Sigmoid colon (tissue), 7 donors: ENCODE measurements at places on chromosomes 1 and 21. TPM values are rescaled to one million over a fixed set of nuclear protein-coding genes. Genes with fewer than 3 reads are reported as not detected.

The KCNJ15 gene
- total RNA-seq = not detected

DNA sequence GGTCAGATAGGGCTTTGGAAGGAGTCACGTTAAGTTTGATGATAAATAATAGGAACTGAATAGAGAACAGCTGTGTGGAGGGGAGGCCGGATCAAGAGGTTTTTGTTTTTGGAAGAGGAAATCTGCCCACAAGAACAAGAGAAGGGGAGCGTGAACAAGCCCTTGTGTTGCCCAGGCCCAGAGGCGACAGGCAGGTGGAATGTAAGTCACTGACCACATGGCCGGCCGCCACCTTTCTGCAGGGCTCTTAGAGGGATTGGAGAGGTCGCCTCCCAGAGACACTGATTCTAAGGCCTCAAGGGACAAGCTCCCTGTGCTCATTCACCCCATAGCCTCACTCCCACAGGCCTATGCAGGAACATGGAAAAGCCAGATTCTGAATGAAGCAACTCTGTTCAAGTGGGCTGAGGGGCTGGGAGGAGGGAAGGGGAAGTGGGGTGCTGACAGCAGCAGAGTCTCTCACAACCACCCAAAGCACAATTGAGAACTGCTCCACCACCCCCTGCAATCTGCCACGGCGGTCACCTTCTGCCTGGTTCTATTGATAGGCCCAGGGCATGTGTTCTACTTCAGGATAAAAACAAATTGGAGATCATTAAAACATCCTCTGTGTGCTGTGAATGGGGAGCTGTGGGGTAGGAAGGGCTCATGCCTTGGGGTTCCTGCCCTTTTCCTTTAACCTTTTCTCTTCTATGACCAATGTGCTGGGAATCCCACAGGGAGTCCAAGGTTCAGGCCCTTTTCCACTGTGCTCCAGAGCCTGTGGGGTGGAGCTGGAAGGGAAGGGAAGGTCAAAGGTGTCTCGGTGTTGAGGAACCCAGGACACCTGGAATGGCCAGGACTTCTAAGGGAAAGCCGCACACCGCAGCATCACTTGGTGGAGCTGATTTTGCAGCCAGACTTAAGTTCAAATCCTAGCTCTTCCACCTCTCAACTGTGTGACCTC is 63.3 kb upstream of the PARP1 start:
- no peak for DNase-seq

GRCh38 chr1:207651583-207651982 is 6.7 kb downstream of the CR1L start:
- no peak for DNase-seq

GRCh38 chr1:192357924-192358323 is 41.1 kb downstream of the RGS21 start:
- DNase-seq = no peak

The TMPRSS2 gene
- 0.33 TPM for total RNA-seq

DNA sequence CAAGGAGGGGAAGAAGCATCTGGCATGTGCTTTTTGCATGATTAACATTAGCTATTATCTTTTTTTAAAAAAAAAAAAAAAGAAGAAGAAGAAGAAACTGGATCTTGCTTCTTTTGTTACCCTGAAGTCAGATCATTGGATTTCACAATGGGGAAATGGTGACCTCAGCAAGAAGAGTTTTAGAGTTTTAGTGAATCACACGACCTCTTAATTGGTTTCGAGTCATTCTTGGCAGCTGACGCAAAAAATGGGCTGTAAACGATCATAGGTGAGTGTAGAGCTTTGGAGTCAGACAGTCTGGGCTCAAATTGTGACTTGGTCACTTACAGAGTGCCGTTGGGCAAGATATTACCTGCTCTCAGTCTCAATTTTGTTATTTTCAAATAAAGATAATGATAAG is 33.3 kb upstream of the PGBD5 start:
- DNase-seq = no peak

DNA sequence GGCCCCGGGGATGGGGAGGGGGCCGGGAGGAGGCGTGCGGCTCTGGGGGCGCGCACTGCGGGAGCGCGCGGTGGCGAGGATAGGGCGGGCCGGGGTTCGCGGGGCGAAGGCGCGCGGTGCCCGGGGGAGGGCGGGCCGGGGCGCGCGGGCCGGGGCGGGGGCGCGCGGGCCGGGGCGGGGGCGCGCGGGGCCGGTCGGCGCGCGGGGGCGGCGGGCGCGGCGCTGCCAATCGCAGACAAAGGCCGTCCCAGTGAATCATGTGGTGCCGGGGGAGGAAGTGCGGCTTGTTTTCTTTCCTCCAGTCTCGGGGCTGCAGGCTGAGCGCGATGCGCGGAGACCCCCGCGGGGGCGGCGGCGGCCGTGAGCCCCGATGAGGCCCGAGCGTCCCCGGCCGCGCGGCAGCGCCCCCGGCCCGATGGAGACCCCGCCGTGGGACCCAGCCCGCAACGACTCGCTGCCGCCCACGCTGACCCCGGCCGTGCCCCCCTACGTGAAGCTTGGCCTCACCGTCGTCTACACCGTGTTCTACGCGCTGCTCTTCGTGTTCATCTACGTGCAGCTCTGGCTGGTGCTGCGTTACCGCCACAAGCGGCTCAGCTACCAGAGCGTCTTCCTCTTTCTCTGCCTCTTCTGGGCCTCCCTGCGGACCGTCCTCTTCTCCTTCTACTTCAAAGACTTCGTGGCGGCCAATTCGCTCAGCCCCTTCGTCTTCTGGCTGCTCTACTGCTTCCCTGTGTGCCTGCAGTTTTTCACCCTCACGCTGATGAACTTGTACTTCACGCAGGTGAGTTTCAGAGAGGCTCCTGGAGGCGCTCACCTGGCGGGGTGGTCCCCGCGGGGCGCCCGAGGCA is at the start of gene GPR137B:
Gene GPR137B (plus strand): TSS at position 287 of the 851 bp plus-strand sequence. CDS start 84 bp downstream, at position 371.
- no peak for DNase-seq

- DNase-seq = peak; percentile 83
Observed at GRCh38 chr21:43361493-43362296, 65.2 kb downstream of the SIK1 start.

DNA sequence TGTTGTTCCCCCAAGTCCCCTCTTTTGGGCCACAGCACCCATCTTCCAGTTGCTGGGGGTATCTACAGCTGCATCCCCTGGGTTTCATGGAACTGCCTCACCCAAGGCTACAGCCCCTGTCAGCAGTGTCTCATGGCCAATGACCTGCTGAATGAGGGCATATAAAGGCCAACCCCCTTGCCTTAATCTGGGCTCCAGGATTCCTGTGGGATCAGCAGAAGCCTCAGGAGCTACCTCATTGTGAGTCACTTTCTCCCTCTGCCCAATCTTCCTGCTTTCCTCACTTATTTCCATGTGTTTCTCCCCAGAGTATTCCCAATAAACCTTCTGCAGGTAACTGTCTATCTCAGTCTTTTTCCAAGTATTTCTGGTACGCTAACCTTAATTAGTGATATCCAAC is 37.3 kb upstream of the SYT14 start:
- no peak for DNase-seq

DNA sequence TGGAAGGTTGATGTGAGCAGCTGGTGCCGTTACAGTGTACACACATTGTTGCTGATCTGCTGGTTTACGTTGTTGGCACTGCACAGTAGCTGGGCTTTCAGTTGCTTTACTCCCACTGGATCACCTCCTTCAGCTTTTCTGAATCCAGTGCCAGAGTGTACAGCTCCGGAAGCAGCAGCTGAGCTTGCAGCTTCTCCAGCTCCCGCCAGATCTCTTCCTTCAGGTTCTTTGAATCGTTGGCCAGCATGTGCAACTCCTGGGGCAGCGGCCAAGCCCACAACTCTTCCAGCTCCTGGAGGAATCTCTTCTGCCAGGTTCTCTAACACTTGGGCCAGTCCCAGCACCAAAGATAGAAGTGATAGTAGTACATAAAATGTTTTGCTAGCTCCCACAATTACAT is 149.7 kb upstream of the RRP15 start:
- DNase-seq = no peak

- no peak for DNase-seq
Observed at GRCh38 chr1:87329526-87330056, 911 bp downstream of the LMO4 start.

The FABP3 gene
- 16.0 TPM for total RNA-seq

GRCh38 chr21:32135401-32136363 is 143.2 kb downstream of the MIS18A start:
- no peak for DNase-seq

GRCh38 chr1:214638997-214639396 is 36.0 kb downstream of the CENPF start:
- no peak for DNase-seq

GRCh38 chr1:230901671-230902070 is 33.4 kb upstream of the C1orf198 start:
- DNase-seq = no peak

GRCh38 chr1:58304346-58304975 is 242.1 kb downstream of the OMA1 start:
- DNase-seq = no peak

GRCh38 chr21:38538353-38538752 is 40.1 kb upstream of the ERG start:
- DNase-seq = no peak

- DNase-seq = no peak
Observed at GRCh38 chr1:37663426-37664000, 28.8 kb upstream of the CDCA8 start.

- no peak for DNase-seq
Observed at GRCh38 chr1:115198938-115199337, 109.6 kb upstream of the TSPAN2 start.

The HMGCL gene
- 24.8 TPM for total RNA-seq

The SIK1 gene
- total RNA-seq = 33.8 TPM

DNA sequence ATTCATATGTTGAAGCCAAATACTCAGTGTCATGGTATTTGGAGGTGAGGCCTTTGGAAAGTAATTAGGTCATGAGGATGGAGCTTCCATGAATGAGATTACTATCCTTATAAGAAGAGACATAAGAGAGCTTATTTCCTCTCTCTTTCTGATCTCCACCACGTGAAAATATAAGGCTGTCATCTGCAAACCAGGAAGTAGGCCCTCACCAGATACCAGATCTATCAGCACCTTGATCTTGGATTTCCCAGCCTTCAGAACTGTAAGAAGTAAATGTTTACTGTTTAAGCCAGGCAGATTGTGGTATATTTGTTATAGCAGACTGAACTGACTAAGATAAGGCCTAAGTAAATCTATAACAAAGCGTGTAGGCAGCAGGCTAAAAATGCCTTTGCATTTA is 25.3 kb downstream of the RBM11 start:
- no peak for DNase-seq

The NCAM2 gene
- total RNA-seq = 8.2 TPM

DNA sequence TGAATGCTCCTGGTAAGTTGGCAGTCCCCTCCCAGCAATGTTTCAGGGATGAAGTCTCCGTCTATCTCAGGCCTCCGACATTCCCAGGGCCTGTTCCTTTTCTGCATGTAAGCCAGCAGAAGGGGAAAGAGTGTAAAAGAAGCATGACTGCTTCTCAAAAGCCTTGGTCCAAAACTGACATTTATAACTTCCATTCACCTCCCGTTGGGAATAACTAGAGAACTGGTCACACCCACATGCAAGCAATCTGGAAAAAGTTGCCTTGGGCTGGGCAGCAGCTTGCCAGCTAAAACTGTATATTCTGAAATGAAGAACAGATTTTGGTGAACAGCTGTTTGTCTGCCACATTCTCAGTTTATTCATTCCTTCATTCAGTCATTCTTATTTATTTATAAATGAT is 24.2 kb upstream of the NPL start:
- no peak for DNase-seq

The SPRR2F gene
- not detected for total RNA-seq

The MRPS15 gene
- total RNA-seq = 115 TPM

DNA sequence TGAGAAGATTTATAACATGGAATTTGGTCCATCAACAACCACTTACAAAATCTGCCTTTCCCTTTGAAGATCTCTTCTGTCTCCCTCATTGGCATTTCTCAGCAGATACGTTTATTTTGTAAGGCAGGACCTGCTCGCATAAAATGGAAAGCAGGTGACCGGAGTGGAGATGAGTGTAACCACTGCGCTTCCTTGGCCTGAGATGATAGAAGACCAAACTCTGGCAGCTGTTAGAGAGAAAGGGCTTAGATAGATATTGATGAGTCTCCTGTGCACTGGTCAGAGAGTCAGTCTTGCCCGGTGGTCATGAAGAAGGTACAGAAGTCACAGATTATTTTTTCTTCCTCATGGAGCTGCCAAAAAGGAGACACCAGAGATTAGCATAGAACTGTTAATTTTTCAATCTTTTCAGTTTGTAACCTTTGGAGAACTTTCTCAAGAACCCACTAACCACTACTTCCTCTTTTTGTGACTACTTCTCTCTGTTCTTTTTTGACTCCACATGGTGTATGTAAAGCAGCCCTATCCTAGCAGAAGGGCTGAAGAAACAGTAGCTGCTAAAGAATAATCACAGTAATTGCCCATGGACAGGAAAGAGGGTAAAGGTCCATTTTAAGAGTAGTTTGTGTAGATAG is 47.6 kb downstream of the FCRL3 start:
- no peak for DNase-seq

The G0S2 gene
- 19.3 TPM for total RNA-seq

The ANXA9 gene
- total RNA-seq = 0.36 TPM

DNA sequence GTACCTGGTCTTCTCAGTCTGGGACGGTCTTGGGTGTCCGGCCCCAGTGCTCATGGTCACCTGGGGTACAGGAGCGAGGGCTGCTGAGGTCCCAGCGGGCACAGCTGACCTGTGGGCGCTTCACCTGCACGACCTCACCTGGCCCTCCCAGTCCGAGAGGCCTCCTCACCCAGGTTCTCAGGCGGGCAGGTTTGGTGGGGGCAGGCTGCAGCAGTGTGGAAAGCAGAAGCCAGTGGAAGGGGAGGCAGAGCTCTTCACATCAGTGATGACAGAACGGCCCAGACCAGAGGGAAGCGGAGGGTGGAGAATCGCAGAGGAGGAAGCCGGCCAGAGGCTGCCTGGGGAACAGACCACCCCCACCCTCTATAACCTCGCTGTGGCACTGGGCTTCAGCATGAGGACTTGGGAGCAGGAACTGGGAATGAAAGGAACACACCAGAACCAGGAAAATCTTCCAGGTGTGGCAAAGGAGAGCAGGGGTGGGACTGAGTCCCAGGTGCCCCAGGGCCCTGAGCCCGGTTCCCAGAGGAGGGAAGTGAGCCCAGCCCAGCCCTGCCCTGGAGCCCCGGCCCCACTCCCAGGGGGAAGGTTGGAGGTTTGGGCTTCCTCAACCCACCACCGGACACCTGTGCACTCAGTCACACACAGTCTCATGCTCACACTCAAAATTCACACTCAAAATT is 265.2 kb upstream of the VAMP3 start:
- no peak for DNase-seq

The CRB1 gene
- 0.41 TPM for total RNA-seq
